ENCODE measurements at places on chromosomes 1 and 21.
A peak's percentile ranks its signal among the peaks of the same experiment; 100 is the strongest.

DNA sequence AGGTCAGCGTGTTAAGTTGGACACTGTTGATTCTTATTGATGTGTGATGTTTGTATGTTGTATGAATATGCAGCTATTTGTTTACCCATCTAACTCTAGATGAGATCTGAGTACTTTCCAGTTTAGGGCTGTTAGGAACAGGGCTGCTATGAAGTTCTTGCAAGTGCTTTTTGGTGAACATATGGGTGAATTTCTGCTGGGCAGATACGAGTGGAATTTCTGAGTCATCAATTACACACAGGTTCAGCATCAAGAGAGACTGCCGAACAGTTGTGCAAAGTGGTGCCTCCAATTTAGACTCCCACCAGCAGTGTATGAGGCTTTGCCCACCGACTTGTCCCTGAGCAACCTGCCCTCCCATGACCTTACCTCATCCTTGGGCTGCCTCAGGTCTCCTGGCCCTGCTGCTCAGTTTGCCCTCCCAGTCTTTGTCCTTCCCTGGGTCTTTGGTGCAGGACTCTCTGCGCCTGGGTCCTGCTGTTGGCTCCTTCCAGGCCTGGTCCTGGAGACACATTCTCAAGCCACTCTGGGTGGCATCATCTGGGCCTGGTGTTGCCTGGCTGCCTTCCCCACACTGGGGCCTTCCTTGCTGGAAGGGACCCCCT lies 343.6 kb downstream of the PTPRU start:
- no peak for DNase-seq

DNA sequence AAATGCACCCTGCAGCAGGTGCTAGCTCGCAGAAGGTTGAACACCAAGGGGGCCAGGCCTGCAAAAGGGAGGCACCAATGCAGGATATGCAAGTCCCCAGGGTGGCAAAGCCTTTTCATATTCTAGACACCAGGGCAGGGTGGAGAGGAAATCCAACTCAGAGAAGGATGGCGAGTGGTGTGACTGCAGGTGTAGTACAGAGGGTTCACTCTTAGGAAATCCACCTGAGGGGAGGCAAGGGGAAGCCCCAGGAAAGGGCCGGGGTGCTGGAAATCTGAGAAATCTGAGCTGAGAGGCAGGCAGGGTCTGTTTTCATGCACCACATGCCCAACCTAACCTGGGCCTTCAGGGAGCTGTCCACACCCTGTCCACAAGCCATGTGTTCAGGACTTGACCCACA lies 163.2 kb upstream of the CTTNBP2NL start:
- no peak for DNase-seq

DNA sequence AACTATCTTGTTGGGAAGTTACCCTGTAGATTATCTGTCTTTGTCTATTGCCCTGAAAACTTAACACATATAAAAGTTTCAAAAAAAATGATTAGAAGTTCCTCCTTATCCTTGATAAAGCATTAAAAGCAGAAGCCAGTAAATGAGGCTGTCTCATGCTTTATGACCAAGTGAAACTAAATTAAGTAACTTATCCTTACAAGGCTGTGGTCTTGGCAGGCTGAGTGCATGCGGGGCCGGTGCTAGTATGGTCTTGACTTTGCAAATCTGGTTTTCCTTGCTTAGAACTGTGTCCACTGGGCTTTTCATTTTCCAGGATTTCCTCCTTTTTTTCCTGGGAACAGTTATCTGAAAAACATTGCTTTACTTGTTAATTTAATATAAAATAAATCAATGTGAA lies 43.1 kb downstream of the PCNX2 start:
- no peak for DNase-seq

DNA sequence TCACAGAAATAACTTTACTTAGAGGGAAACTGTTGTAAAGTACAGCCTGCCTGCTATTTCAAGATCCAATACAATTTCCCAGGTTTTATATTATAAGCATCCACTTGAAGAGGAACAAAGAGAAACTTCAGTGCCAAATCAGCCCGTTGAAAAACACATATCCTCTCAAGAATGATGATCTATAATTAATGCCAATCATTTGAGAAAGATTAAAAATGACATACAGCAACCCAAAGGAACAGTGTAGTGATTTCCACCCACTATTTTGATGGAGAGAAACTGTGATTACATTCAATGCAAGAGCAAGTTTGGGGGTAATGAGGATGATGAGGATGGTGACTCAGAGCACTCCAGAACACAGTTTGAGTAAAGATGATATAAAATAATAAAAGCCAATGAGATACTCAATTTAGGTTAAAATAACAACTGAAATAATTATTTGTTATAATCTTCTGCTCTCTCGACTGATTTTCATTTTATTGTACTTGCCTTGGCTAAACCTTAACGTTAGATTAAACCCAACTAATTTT lies 715.5 kb downstream of the NCAM2 start:
- no peak for DNase-seq

GRCh38 chr1:170555370-170555769 lies 23.4 kb downstream of the GORAB start:
- DNase-seq: no peak

GRCh38 chr1:226378071-226378470 lies 29.8 kb downstream of the PARP1 start:
- DNase-seq: no peak

DNA sequence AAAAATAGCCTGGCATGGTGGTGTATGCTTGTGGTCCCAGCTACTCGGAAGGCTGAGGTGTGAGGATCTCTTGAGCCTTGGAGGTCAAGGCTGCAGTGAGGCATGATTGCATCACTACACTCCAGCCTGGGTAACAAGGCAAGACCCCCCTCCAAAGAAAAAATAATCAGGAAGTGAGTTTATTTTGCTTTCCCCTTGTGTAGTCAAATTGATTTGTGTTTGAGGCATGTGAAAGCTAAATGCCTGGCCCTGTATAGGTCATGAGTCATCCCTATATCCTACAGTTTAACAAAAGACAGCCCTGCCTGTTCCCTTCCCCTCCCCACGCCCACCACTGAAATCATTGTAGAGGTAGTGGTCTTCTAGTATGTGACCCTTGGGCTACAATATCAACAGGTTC lies 241.4 kb upstream of the JUN start:
- DNase-seq: no peak

DNA sequence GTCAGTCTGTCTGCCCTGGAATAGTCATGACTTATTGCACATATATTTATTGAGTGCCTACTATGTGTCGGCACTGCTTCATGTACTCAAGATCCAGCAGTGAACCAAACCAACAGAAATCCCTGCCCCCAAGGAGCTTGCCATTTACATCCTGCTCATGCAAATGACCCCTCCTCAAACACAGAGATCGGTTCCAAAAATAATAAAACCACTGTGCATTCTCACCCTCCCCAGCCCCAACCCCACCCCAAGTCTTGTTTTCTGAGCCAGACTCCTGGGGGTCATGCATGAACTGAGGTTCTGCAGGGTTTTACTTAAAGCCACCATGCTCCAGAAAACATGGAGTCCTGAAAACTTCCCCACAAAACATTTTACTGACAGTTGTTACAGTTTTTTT lies 61.9 kb downstream of the KIAA0040 start:
- DNase-seq: peak; percentile 66

DNA sequence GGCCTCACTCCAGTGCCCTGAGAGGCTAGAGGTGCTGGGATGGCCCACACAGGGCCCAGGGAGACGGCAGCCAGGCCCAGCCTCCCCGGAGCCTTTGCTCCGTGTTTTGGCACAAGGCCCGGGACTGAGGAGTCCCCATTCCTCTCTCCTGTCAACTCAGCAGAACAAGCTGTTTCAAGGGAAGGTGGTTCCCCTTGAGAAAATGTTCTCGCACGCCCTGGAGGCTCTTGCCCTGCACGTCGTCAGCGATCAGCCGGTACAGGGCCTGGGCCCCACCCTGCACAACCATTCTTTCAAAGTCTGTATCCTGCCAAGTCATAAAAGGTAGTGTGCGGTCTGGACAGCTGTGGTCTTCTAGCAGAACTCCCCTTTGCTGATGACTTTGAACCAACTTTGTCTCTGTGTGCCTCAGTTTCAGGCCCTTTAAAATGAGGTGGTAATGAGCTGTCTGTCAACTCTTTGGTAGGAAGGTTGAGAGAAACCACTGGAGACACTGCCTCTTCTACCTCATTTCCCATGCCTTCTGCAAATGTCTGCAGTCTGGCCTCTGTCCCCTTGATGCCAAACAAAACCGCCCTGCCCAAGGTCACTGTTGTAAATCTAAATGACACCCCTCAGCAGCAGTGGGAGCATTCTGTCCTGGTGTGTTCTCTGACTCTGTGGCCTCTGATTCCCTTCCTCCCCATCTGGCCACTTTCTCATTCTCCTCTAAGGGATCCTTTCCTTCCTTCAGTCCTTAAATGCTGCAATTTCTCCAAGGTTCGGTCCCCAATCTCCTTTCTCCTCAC lies 138.6 kb upstream of the JUN start:
- DNase-seq: peak; percentile 16

DNA sequence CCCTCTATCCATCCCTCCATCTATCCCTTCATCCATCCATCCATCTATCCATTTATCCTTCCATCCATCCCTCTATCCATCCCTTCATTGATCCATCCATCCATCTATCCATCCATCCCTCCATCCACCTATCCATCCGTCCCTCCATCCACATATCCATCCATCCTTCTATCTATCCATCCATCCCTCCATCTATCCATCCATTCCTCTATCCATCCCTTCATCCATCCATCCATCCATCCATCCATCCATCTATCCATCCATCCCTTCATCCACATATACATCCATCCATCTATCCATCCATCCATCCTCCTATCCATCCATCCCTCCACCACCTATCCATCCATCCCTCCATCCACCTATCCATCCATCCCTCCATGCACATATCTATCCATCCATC lies 23.6 kb downstream of the MATN1 start:
- DNase-seq: no peak

- DNase-seq: no peak
These were observed 27.4 kb downstream of the KCNN3 start for GRCh38 chr1:154842635-154843034.

- DNase-seq: no peak
These were observed 338.6 kb upstream of the SNX7 start for GRCh38 chr1:98322966-98323365.

DNA sequence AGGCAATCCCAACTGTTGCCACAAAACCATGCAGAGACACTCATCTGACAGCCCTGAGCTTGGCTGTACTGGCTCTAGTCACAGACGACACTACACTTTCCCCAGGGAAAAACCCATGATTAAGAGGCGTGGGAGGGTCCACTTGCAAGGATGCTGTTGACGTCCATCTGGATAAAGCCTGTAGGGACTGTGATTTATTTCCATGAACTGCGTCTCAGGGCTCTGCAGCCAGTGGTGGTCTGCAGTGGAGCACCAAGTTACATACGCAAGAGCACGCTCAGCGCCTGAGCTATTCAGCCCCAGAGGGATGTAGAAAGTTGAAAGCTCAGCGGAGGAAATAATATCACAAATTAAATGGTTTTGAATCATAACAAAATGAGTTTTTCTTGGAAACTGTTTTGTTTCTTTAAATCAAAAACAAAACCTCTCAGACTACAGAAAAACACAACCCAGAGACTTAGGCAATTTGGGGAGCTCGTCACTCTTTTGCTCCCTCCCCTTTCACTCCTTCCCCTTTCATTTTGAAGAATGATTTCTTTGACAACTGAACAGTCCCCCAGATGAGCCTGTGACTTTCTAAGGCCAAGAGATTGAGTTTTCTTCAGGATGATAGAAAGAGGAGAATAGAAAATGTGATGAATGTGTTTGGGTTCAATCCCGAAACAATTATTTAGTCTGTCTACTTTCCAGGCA lies 71.2 kb downstream of the NGF start:
- no peak for DNase-seq

DNA sequence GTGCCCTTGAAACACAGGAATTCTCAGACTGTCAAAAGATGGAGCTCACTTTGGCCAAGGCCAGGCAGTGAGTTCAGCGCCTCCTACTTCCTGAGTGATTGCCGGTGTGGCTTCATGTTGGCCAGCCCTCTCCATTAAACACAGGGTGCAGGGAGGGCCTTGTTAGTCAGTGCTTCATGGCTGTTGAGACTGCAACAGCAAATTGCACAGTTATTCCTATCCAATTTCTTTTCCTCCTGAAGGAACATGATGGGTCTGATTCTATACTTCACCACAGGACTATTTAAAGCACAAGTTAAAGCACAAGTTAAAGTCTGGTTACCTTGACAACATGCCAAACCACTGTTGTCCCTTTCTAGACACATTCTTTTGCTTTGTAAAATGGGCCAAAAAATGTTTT lies 156.6 kb downstream of the SIPA1L2 start:
- DNase-seq: no peak

DNA sequence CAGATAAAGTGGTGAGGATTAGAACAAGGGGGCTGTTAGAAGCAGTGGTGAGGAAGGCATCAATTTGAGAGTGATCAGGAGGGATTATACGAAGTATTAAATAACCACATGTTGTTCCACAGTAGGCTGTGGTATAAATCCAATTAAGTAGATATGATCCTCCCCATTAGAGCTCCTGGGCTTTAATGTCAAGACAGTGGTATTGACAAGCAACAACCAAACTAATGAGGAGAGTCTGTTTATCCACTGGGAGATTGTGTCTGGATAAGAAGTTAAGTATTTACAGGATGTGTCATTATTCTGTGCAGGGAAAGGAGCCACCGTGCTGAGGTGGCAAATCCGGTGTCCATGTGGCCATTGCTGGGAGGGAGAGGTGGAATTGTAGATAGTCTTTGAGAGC lies 5.8 kb downstream of the ACTN2 start:
- no peak for DNase-seq

- DNase-seq: no peak
These were observed 2.9 kb downstream of the C2CD2 start for GRCh38 chr21:41950941-41951351.

- DNase-seq: peak; percentile 76
These were observed 73.1 kb downstream of the GATAD2B start for GRCh38 chr1:153849487-153850185.

- DNase-seq: no peak
These were observed 3.3 kb downstream of the EPHA2 start for GRCh38 chr1:16152481-16153087.

DNA sequence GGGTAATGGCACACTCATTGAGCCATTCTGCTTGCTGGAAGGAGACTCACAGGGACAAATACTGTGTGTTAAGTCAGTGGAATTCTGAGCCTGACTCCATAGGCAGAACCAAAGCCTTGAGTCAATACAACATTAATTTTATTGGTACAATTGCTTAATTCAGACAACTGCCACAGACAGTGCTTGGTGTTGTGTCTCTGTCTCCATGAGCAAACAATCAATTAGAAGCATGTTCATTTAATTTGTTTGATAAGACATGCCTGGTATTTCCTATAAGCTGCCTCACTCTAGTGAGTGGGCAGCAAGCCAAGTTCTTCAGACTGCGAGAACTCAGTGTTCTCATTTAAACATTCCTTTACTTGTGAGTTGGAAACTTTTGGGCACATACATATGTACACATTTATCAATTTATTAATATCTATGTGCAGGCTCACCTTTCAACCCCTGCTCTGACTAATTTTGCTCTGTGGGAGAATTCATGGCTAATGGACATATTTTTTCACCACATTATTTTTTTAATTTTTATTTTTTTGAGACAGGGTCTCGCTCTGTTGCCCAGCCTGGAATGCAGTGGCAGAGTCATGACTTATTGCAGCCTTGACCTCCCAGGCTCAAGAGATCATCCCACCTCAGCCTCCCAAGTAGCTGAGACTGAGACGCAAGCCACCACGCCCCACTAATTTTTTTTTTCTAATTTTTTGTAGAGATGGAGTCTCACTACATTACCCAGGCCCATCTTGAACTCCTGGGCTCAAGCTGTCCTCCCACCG lies 4.5 kb upstream of the SRSF10 start:
- DNase-seq: no peak

GRCh38 chr1:36989241-36989640 lies 45.1 kb downstream of the GRIK3 start:
- DNase-seq: no peak

GRCh38 chr1:6127587-6128163 lies 52.4 kb downstream of the CHD5 start:
- no peak for DNase-seq

- DNase-seq: no peak
These were observed 60.3 kb downstream of the XCL1 start for GRCh38 chr1:168636642-168637111.
